Stimulated activated naive CD4-positive, alpha-beta T cell (primary cell): ENCODE measurements at places on chromosomes 3 and 15.

DNA sequence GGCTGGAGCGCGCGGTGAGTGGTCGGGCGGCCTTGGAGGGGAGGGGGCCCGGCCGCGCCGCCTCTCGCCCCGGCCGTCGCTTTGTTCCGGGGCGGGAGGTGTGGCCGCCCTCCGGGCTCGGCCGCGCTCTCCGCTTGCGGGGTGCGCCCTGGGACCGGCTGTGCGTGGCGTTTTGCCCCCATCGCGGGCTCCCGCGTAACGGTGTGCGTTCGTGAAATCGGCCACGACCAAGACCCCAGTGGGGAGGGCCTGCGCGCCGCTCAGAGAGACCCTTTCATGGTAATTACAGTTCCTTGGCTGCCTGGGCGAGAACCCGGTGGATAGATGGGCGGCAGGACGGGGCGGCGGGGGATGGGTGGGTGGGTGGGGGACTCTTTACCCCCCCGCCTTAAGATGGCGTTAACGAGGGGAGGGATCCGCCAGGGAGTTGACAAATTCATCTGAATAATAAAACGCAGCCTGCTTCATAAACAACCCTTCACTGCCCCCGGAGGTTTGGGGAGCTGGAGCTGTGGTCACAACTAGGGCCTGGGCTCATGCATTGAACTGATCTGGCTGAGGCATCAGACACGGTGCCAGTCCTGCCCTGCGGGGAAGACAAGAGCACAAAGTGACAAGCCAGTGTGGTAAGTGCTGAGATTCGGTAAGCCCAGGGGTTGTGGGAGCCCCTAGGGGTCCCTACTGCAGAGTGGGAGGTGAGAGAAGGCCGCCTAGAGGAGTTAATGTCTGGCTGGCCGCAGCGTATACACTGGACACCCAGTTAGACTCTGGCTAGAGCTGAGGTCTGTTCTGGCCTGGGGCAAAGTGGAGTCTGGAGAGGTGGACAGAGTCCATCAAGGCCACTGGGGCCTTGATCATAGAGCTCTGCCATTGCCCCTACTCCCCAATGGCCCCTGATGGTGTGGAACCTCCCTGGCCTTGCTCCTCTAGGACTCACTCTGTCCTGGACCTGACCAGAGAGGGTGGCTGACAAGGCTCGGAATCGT, 668 bp downstream of the MRAS start:
- no peak for DNase-seq

GRCh38 chr3:126064627-126065258, 19.2 kb downstream of the SLC41A3 start:
- DNase-seq, result no peak

- no peak for DNase-seq
Observed at GRCh38 chr15:44215594-44215993, 20.5 kb upstream of the FRMD5 start.

DNA sequence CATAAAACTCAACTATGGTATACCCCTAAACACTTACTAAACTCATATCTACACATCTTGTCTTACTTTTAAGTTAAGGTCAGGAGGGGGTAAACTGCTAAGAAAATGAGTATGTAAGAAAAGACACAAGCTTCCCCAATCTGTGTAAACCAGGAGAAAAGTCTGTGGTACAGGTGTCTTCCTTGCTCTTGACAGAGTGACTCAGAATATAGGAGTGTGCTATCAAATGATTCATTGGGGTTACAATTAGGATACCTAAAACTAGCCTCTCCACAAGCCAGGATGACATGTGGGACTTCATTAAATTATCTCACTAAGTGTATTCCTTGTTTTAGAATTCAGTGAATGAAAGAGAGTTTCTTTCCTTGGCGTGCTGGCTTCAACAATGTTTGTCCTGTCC, 274.8 kb downstream of the BBX start:
- no peak for DNase-seq

DNA sequence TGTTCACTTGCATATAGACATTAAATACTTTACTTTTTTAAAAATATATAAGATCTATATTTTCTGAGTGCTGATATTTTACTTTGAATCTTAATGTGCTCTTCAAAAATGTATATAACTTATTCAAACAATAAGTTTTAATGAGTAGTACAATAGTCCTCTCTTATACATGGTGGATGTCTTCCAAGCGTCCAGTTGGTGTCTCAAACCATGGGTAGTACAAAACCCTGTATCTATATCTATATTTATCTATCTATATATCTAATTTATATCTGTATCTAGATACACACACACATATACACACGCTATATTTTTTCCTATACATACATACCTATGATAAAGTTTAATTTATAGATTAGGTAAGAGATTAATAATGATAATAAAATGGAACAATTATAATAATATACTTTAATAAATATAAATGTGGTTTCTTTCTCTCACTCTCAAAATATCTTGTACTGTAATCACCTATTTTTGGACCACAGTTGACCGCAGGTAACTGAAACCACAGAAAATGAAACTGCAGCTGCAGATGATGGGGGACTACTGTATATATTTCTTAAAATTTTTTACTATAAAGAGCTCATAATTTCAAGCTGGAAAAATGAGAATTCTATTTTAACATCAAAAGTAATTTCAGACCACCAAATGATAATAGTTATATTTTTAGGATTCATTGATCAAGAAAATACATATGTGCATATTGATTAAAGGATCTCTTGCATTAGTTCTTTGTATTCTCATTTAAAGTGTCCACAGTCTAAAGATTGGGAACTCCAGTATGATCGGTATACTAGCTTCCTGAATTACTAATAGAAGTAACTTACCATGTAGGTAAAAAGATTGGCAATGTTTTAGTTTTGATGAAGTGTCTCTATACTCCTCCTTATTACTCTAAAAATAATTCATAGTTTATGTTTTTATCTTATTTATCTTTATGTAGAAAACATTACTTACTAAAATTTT, 215.1 kb upstream of the MLF1 start:
- DNase-seq, result no peak

DNA sequence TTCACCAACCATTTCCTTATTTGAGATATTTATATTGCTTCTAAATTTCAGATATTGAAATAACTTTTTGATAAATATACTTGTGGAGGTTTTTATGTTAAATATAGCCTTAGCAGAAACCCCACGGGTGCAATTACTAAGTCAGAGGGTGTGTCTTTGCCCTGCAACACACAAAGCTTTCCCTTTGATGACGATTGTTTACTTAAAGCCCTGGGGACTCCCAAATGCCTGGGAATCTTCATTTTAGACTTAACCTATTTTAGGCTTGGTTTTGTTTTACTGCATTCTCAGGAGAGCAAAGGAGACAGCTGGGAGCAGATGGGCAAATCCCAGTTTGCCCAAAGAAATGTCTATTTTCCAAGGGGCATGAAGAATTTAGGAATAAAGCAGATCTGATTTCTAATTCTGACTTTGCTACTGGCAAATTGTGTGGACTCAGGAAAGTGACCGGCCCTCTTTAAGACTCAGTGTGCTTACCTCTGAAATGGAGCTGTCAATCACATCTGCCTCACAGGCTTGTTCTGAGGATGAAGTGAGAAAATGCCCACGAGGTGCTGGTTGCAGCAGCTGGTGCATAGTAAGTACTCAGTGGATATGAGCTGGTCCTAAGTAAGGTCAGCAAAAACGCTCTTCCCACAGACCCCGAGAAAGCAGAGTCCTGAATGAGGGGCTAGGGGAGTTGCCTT, 49.3 kb upstream of the CA12 start:
- DNase-seq, result no peak

GRCh38 chr3:16522834-16523233, 9.3 kb upstream of the RFTN1 start:
- no peak for DNase-seq

DNA sequence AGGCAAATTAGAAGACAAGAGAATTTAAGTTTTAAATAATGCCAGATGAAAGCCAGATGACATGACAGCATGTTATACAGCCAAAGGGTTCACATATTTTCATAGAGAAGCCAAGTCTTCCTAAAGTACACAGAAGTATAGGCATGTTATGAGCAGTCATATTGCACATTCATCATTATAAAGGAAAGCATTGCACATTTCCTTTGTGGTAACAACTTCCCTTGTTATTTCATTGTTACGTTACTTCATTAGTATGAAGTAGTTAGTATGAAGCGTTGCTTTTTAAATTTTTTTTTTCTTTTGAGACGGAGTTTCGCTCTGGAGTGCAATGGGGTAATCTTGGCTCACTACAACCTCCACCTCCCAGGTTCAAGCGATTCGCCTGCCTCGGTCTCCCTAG, 4.6 kb upstream of the ABCC5 start:
- DNase-seq, result no peak

DNA sequence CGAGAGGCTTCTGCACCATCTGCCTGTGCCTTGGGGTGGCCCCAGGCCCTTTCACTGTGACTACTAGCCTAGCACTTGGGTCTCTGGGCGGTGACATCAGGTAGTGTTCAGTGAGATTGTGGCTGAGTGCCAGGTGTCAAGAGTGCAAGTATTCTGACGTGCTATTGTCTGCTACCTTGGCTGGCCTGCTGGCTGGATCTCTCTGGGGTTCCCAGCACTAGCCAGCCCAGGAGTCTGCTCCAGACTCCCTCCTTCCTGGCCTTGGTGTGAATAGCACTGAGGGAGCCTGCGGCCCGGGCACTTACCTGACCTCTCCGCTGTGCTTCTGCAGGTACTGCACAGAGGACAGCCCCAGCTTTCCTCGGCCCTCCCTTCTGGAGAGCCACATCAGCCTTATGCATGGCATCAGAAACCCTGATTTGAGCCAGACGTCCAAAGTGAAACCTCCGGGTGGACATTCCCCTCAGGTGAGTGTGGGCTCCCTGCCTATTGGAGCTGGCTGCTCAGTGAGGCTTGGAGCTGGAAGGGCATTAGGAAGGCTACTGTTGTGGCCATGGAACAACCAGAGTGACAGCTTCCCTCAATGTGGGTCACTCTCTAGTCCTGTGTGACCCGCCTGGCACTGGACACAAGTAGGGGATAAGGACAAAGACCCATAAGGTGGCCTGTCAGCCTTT, 17.5 kb upstream of the ALPK3 start:
- DNase-seq, result no peak

DNA sequence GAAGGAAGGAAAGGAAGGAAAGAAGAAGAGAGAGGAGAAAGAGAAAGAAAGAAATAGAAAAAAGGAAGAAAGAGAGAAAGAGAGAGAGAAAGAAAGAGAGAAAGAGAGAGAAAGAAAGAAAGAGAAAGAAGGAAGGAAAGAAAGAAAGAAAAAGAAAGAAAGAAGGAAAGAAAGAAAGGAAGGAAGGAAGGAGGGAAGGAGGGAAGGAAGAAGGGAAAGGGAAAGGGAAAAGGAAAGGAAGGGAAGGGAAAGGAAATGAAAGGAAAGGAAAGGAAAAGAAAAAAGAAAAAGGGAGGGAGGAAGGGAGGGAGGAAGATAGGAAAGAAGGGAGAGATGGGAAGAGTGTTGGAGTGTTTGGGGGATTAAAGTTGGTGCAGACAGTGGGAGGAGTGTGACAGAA, 450.1 kb downstream of the GBE1 start:
- DNase-seq, result no peak

GRCh38 chr3:175526609-175527280, 667.6 kb downstream of the NAALADL2 start:
- no peak for DNase-seq

DNA sequence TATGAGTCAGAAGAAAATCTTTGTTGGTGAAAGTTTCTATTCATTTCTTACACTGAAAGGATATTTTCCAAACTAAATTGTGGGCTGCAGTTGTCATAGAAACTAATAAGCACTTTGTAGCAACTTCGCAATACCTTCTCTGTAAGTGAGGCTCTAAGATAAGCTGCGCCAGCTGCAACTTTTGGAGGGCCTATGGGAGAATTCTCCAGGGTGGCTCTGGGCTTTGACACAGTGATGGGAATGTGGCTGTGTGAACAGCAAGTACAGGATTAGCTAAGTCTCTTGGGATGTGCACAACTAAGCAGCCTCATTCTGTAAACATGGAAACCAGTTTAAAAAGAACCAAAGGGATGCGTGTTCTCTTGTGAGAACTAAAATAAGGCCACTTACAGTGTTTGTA, 124.6 kb upstream of the SGO1 start:
- no peak for DNase-seq

GRCh38 chr3:132038198-132038825, 3.5 kb upstream of the CPNE4 start:
- no peak for DNase-seq

- no peak for DNase-seq
Observed at GRCh38 chr3:146796078-146796477, 190.9 kb upstream of the PLSCR5 start.

- peak; percentile 38 for DNase-seq
Observed at GRCh38 chr3:152298393-152299248, 29.9 kb downstream of the MBNL1 start.

- DNase-seq, result no peak
Observed at GRCh38 chr3:113166719-113167492, 44.5 kb upstream of the BOC start.

- no peak for DNase-seq
Observed at GRCh38 chr15:57133127-57133968, 214.9 kb downstream of the TCF12 start.

DNA sequence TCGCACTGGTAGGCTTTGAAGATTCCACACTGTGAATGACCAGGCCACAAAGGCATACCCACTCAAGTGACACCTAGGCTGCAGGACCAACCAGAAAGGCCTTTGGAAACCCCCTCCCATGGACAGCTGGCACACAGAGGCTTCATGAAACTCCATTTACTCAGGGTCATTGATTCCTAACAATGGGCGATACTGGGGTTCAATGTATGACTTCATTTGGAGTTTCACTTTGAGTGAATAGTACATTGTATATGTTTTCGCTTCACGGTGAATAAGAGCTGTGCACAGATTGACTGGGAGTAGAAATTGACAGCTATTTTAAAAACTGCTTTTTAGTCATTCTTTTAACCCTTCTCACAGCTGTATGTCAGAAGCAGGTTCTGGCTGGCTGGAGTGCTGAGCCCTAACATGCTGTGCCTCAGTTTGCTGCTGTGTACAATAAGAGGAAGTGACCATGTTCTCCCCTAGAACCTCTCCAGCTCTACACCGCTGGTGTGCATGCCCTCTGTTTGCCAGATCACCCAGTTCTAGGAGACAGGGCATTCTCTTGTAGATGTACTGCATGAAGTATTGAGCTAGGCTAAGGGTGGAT, 15.4 kb upstream of the CX3CR1 start:
- no peak for DNase-seq

DNA sequence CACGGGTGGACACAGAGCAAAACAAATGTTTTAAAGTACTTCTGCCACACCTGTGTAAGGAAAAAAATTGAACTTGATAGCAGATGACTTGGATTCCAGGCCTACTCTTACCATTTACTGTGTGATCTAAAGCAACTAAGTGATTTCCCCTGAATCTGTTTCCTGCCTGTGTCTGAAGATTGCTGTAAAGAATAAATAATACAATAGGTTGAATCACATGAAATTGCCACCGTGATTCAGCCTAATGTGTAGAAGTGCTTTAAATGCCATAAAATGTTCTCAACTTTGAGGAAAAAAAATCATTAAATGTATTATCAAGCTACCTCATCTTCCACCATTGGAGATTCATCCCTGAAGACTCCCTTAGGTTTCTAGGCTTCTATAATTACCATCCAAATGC, 27.6 kb upstream of the NUDT16 start:
- DNase-seq, result no peak
